ENCODE measurements at places on chromosomes 6 and 20.

GRCh38 chr6:111291336-111292259 is 191.4 kb downstream of the REV3L start:
- no peak for DNase-seq

DNA sequence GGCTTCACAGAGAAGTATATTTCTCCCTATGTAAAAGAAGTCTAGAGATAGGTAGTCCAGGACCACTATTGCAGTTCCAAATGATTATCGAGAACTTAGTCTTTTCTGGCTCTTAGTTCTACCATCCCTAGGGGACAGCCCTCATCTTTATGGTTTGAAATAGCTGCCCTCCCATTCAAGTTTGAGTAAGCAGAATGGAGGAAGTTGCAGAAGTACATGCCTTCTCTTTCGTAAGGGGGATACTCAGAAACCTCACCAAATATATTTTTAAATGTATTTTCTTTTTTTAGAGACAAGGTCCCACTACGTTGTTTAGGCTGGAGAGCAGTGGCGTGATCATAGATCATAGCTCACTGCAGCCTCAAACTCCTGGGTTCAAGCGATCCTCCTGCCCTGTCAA is 236.8 kb upstream of the RREB1 start:
- DNase-seq, result no peak

DNA sequence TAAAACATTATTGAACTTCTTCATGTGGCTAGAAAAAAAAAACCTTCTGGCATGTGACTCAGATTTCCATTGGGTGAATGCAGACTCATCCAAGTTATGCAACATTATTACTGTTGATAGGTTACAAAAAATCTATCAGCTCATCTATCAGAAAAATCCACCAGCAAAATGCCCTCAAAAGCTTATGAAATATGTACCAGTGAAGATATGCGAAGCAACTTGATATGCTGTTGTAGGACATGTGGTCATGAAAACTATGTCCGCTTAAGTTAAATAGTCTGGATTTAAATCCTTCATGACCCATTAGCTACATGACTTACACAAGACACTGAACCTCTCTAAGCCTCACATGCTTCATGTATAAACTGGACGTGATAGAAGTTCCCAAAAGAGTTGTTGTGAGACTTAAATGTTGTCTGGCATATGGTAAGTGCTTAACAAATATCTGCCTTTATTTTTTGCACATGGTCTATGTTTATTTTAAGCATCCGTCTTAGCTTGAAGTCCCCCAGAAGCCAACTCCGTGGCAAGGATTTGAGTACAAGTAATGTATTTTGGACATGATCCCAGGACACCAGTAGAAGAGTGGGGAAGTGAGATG is 12.5 kb upstream of the BFSP1 start:
- no peak for DNase-seq

DNA sequence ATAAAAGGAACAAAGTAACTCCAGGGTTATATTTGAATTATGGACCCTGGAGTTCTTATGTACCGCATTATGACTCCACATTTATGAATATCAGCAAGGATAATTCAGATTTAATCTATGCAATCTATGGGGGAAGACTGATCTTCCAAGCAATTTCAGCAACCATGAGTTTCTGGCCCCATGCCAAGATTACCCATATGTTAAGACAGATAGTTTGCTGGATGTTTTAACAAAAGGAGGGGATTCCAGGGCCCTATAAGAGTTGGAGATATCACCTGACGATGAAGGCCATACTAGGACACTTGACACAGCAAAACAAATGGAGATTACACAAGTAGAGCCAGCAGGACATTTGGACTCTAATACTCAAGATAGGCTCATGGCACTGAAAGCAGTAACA is 45.9 kb upstream of the PLN start:
- no peak for DNase-seq

DNA sequence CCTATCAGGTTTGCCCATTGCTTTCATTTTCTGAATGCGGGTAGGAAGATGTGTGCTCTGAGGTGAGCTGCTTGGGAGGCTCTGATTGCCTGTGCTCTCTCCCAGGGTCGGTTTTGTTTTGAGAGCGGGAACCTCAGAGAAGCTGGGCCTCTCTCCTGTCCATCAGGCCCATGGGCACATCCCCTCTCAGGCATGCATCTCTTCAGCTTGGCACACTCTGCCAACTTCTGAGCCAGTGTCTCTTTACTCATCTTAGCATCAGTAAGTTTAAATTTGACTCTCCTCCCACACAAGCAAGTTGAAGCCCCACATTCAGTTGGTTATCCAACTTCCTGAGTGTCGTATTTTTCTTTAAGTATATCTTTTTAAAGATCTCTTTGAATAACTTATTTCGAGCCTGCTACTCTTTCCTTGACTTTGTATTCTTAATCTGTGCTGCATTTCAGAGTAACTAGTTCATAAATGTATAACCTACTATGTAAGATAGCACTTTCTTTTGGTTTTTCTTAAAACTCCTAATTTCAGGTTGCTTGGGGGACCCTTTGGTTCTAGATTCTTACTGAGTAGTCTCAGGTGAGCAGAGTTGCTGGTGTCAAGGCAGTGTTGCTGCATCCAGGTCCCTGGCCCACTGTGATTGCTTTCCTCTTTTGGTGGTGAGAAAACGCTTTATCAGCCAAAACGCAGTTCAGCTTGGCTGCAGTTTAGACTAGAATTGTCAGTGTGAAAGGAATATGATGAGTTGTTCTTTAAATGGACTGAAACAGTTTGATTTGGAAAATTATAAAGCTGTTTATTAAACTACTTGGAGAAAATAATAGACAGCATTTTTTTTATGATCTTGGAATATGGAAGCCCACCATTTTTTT is 54.8 kb downstream of the SNX9 start:
- no peak for DNase-seq

GRCh38 chr6:13697857-13698256 is 13.8 kb downstream of the RANBP9 start:
- no peak for DNase-seq

DNA sequence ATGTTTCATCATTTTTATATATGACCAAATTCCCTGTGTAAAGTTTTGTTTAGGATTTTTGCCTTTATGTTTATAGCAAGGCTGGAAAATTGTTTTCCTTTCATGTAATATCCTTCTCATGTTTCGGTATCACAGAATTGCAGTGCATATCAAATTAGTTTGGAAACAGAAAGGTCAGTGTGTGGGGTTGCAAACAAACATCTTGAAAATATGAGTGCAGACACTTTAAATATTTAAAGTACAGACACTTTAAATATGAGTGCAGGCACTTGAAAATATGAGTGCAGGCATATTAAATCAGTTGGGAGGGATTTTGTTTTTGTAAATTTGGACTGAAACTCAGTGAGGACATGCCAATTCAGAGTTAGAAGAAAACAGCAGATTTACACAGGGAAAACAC is 6.5 kb downstream of the SLPI start:
- no peak for DNase-seq

DNA sequence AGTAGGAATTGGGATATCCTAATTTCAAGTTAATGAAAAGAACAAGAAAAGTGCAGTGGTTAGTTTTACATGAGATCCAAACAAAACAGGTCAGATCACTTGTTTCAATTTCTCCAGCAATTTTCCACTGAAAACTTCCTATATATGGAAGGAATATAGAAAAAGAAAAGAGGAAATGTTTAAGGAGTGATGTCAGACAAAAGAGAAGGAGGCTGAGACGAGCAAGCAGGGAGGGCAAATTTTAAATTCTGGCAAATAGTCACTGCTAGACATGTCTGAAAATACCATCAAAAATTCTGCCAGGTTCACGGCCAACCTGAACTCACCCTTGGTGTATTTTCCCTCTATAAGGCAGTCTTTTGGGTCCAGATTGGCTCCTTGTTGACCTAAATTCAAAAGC is 9.5 kb upstream of the NUP153 start:
- no peak for DNase-seq

GRCh38 chr6:30317913-30318589 is 8.7 kb upstream of the TRIM39 start:
- no peak for DNase-seq

GRCh38 chr6:164942271-164942670 is 367.1 kb downstream of the C6orf118 start:
- DNase-seq, result no peak

GRCh38 chr6:130143709-130144108 is 79.0 kb downstream of the SAMD3 start:
- DNase-seq, result no peak

DNA sequence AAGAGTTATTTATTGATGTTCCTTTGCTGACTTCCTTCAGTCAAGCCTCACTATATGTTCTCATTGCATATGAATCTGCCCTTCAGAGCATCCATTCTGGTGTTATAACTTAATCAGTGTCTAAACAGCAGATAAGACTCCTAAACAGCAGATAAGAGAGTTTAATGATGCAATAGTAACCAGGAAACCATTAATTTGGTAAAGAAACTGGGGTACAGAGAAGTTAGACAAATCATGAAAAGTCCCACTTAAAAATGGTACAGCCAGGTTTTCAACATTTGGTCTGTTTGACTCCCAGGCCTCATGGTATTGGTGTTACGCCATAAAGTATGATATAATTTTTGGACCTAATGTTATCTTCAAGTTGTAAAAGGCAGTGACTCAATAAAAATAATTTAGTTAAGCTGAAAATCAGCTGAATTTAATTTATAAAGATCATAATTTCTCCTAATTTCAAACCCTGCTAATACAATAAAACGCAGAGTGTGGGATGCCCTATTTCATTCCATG is 127.4 kb upstream of the DST start:
- DNase-seq, result no peak

DNA sequence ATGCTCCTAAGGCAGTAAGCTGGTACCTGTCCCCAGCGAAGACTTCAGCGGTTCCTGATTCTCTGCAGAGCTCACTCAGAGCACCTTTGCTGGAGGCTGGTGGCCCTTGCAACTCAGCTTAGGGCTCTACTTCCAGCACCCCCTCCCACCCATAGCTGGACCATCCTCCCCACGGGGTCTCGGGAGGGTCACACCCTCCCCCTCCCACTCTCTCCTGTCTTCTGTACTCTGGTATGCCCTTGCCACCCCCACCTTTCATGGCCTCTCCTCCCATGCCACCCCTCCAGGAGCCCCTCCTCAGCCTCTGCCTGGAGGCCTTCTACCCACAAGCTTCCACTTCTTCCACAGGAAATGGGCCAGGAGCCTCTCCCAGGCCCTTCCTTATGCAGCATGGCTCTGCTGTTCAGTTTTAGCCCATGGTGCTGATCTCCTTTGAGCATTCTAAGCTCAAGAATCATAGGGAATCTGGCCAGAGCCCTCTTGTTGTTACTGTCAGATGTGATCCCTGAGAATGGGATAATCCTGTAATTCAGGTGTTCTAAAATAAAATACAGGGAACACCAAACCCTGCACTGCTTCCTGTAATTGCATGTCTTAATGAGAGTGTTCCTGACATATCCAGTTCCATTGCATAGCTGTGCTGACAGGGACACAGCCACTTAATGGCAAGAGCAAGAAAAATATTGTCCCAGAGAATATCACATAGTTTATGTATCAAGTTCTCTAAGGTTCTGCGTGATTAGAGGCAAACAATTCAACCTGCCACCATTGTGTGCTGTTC is 142.1 kb downstream of the SYNDIG1 start:
- DNase-seq, result no peak

GRCh38 chr20:31720486-31721407 is 1.9 kb downstream of the BCL2L1 start:
- DNase-seq, result no peak

- DNase-seq, result no peak
These were observed at the start of gene FGD2 for GRCh38 chr6:37005061-37005810. TSS of gene FGD2 (plus strand) at chr6:37005655. CDS start at chr6:37005818, 163 bp downstream.

- no peak for DNase-seq
These were observed 91.4 kb upstream of the NEDD9 start for GRCh38 chr6:11323666-11324452.

DNA sequence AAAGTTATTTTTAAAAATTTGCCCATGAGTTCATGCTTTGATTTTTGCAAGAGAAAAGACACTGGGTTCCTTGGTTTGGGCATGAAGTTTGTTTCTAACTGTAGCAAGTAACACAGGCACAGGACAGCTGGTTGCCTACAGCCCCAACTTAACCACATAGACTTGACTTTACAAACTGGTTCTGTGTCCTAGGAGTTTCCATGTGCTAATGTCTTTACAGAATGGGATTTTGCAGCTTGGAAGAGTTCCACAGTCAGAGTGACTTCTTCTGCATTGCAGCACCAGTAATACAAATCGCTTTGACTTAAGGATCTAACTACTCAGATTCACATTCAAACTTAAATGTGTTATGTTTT is 44.3 kb downstream of the OR2B2 start:
- no peak for DNase-seq

- DNase-seq, result no peak
These were observed 308.8 kb upstream of the HS3ST5 start for GRCh38 chr6:114651611-114652010.

DNA sequence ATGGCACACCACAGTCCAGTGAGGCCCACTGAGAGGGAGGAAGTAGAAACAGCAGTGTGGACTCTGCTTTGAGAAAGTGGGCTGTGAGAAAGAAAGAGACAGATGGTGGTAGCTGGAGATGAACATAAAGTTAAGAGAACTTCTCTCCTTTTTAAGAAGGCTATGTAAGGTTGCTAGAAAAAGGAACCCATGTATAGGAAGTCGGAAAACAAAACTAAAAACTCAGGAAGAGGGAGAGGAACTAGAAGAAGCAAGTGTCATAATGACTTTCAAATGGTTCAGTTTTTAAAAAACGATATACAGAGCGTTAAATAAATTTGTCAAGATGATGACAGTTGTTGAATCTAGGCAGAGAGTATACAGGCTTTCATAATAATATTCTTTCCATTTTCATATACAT is 25.4 kb upstream of the GMNN start:
- no peak for DNase-seq

- no peak for DNase-seq
These were observed 1.6 kb downstream of the POLR1H start for GRCh38 chr6:30062471-30063178.

DNA sequence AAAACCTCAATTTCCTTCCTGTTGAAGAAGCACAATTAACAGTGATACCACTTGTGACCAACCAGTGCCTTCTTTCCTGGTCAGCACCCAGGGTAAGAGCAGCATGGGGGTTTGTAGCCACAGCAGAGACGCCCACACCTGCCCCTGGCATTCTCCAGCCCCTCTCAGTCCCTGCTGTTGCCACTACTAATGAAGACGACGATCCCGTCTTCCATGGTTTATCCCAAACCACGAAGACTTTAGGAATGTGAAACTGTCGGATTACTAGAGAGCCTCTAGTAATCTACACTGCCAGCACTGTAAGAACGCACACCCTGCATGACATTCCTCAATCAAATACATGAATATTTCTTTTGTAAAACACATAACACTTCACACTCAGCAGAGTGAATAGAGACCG is 60.0 kb downstream of the GINS1 start:
- DNase-seq, result no peak

DNA sequence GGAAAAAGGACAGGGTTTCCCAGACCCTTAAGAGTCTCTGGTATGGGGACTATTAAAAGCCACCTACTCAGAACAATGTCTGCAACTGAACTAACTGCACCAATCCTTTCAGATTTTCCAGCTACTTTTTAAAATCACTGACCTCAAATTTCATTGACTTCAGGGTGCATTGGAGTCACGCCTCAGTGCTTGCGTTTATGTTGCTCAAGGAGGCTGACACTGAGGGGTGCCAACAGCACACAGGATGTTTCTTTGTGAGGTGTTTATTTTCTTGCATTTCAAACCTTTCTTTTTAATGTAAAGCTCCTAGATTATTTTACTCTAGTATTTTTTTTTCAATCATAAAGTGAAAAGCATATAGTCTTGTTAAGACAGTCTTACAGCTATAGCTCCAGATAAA is 402.0 kb upstream of the SLC35B3 start:
- DNase-seq, result no peak

Measured in activated naive CD8-positive, alpha-beta T cell treated with anti-CD3 and anti-CD28 coated beads, Interleukin-2, amount 50 U/mL, for 16 hours (primary cell).